ENCODE measurements at places on chromosomes 6 and 20.
A peak's percentile ranks its signal among the peaks of the same experiment; 100 is the strongest.

GRCh38 chr6:28682542-28682941 lies 156.9 kb downstream of the GPX5 start:
- DNase-seq, result no peak

DNA sequence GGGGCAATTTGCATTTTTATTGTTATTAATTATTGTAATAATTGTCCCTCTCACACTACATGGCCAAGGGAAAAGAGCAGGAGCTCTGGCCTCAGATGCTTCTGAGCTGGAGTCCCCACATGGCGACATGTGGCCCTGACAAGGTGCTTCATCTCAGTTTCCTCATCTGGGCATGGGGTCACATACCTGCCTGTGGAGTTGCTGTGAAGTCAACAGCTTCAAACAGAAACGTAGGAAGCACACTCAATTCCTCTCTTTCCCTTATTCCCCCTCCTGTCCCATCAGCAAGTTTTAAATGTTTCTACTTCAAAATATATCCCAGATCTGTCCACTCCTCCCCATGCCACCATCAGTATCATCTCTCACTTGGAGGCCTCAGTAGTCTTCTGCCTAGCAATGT lies 8.7 kb downstream of the CPNE5 start:
- no peak for DNase-seq

DNA sequence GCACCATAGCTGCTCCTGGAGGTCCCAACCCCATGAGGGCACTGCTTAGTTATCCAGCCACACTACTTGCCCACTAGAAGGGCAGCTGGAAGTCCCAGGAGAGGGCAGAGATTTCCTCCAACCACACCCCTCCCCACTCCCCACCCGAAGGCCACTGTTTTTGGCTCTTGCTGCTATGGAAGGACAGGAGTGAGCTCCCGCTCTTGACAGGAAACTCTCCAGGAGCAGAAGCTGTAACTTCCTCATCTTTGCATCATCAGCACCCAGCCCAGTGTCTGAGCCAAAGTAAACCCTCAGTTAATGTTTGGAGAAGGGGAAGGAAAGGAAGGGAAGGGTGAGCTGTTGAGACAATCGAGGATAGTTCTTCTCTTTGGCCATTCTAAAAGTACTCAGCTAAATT lies 120.7 kb downstream of the MTFR2 start:
- DNase-seq, result no peak

DNA sequence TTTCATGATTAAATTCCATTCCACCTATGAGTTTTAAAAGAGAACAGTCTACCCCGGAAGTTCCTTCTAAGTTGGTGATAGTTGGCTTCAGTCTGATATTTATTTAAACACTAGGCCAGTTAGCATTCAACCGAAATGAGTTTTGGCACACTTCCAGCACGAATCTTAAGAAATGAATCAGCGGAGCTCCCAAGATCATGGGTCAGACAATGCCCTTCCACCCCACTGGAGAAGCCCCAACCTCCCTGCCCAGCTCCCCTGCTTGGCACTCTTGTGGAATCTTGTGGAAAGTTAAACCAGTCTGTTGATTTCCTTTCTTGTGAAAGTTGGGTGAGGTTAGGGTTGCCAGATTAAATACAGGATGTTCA lies 64.3 kb downstream of the MKKS start:
- peak; percentile 36 for DNase-seq

DNA sequence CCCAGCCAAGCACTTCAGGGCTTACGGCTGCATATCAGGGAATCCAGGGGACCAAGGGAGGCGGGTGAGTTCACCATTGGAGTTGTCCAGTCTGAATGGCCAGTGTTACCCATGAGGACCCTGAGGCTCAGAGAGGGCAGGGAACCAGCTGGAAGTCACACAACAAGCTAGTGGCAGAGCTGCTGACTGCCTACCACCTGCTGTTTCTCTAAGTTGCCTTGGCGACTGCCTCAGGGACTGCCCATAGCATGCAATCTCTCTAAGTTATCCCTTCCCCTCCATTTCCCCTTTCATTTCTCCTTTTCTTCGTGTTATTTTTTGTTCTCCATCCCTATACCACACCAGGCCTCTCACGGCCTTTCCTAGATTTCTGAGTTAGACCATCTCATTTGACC lies 71.8 kb upstream of the SIRPA start:
- no peak for DNase-seq

GRCh38 chr6:20352346-20352745 lies 49.3 kb upstream of the E2F3 start:
- no peak for DNase-seq

DNA sequence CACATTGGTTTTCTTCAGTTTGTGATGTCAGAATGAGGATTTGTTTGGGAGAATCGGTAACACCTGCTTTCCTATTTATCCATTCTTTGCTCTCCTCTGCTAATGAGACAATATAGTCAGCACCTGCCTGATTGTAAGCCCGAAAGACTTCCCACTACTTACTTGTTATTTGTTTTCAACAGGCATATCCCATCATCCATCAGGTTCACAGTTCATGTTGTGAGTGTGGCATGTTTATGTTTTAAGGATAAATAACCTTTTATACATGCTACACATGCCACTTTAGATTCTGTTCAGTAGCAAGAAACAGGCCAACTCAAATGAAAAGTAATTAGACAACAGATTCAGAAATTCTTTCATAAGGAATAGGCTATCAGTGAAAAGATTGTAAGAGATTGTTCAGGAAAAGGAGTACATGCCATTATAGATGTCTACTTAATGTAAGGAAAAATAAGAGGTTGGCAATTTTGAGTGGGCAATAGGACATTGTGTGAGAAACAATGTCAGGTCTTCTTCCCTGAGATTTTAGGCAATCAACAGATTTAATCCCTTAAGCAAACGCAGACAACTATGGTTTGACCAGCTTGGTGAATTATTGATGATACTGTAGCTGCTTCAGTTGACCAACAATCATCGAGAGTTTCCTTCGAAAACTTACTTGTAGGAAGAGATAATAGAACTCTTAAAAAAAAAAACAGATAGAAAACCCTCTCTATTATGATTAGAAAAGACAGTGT lies 7.9 kb upstream of the GPRC6A start:
- DNase-seq, result no peak

- DNase-seq, result no peak
These were observed 509.7 kb upstream of the SULF2 start for GRCh38 chr20:48294942-48295341.

DNA sequence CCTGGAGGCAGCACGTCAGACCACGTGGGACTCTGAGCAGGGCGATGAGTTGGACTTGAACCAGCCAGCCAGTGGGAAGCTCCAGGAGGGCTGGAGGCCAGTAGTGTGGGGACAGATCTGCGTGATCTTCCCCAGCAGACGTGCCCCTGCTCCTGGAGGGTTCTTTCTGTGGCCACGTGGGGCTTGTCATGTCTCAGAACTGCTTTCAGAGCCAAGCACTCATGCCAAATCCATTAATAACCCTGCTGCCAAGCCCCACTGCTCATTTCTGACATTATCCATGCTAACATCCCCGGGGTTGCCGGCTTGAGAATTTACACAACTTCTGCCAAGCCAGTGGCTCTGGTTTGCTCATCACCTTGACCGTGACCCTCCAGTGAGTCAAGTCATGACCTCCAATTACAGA lies 38.3 kb downstream of the SIRPA start:
- DNase-seq, result peak; percentile 24

GRCh38 chr6:157895585-157895984 lies 72.5 kb downstream of the SNX9 start:
- no peak for DNase-seq

- DNase-seq, result peak; percentile 7
These were observed 58.2 kb downstream of the TRIM27 start for GRCh38 chr6:28865401-28866204.

GRCh38 chr6:8940356-8940755 lies 505.0 kb upstream of the SLC35B3 start:
- no peak for DNase-seq

DNA sequence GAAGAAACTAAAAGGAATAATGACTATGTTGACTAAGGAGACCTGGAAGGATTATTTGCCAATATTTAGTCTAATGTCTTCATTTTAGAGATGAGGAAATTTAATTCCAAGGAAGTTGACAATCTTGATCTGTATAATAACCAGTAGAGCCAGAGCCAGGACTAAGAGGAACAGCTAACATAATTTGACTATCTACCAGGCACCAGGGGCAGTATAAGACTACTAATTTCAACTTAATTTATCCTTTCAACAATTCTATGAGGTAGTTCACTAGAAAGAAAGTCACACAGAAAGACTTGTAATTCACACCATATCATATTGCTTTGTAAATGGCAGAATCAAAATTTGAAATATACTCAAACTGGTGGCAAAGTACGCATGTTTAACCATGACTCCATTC lies 273.0 kb upstream of the STXBP5 start:
- DNase-seq, result peak; percentile 13

DNA sequence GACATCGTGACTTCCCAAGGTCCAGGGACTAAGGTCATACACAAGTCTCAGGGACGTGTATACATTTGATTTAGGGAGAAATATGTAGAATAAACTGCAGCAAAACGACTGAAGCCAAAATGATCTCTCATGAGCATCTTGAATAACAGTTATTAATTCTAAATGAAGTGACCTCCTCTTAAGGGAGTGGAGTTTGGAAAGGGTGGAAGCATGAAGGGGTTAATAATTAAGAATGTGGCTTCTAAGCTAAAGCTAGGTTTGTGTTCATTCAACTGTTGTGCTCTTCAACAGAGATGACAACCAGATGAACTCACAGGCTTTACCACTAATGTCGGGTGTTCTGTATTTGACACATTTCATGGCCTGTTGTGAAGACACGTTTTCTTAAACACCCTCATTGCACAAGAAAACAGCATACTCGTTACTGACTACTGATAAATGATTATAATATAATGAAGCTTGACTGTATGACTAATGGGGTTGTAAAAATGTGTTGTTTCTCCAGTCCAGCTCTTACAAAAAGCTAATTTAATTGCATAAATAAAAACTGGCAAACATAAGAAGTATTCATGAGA lies 1.5 kb downstream of the PPP1R14C start:
- DNase-seq, result no peak

GRCh38 chr6:154615483-154616025 lies 105.1 kb upstream of the CNKSR3 start:
- DNase-seq, result peak; percentile 18

DNA sequence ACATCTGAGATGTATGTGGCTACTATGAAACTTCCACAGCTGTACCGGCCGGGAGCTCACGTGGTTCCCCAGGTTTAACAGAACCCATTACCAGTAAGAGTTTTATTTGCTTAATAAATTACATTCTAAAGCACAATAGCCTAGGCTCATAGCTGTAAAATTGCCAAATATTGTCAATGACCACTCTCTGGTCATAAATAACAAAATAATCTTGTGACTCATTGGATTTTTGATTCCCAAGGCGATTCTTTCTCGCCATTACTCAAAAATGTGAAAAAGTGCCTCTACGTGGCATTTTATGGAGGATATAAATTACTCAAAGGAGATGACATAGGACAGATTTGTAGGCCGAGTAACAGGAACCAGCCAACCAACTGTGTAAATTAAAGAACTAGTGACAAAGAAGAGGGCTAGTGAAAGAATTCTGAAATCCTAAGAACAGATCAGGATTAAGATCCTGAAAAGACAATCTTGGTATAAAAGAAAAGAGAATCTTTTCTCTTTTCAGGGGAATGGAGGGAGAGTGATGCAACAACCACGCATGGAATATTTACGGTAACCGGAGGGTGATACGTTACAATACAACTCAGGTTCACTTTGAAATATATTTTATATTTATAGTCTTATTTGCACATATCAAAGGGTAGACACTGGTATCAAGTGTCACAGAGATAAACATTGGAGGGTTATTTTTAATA lies 199.7 kb downstream of the FOXC1 start:
- no peak for DNase-seq

- no peak for DNase-seq
These were observed 22.9 kb downstream of the MTO1 start for GRCh38 chr6:73484438-73484837.

- DNase-seq, result peak; percentile 86
These were observed 116.0 kb upstream of the FOXA2 start for GRCh38 chr20:22700367-22700766.

DNA sequence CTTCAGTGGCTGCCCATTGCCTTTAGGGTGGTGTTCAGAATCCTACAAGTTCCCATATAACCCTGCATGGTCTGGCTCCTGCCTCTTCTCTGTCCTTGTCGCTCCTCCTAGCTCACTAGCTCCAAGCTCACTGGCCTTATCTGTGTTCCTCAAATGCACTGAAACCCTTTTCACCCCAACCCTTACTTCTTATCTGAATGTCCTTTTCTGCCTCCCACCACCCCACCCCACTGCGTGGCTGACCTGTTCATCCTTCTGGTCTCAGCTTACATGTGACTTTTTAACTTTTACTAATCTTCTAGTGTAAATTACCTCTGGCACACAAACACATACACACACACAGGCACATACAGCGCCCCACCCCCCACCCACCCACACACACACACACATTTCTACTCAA lies 41.0 kb upstream of the GLP1R start:
- no peak for DNase-seq

GRCh38 chr20:61573415-61574305 lies 321.6 kb downstream of the CDH4 start:
- DNase-seq, result no peak

Data from adipocyte (in vitro differentiated cells).